Stimulated activated CD4-positive, alpha-beta T cell treated with anti-CD3 and anti-CD28 coated beads, Interleukin-1b, Interleukin-23, amount 100 ng/mL, for 48 hours (primary cell): ENCODE measurements at places on chromosomes 11 and 22.

- no peak for DNase-seq
Measured at GRCh38 chr11:125262830-125263218, 98.3 kb downstream of the PKNOX2 start.

GRCh38 chr22:39898997-39899396 is 1.9 kb upstream of the GRAP2 start:
- DNase-seq = no peak

DNA sequence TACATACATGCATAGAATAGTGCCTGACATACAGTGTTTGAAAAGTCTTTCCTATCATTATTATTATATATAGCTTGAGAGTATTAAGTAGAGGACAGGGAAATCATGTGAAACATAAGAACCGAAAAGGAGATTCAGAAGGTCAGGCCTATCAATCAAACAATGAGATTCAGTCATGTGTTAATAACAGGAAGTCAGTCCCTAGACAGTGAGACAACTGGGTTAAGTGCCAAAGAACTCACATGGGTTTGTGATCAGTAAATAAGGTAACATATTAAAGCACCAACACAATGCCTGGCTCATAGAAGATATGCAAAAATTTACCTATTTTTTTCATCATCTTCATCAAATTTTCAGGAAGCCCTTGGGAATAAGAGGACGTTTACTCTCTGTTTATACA is 174.3 kb upstream of the FAT3 start:
- DNase-seq = no peak

DNA sequence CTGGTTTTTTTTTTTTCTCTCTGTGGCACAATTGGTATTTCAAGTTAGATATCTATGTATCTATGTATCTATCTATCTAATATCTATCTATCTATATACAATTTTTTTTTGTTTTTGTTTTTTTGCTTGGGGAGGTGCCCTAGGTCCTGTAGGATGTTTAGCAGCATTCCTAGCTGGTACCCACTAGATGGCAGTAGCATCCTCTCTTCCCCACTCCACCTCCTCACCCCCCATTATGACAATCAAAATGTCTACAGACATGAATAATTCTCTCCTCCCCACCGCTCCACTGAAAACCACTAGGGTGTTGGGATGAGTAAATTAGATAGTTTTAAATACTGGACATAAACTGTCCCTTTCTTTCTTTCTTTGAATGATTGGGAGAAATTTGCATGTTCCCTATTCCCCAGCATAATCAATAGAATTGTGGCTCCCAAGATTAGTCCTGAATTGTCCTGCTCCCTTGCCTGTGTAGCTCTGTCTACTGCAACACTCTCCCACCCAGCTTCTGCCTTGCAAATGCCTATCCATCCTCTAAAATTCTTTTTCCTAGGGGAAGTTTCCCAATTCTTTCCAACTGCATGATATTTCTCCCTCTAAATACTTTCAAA is 1152.4 kb downstream of the LRRC4C start:
- DNase-seq = no peak

DNA sequence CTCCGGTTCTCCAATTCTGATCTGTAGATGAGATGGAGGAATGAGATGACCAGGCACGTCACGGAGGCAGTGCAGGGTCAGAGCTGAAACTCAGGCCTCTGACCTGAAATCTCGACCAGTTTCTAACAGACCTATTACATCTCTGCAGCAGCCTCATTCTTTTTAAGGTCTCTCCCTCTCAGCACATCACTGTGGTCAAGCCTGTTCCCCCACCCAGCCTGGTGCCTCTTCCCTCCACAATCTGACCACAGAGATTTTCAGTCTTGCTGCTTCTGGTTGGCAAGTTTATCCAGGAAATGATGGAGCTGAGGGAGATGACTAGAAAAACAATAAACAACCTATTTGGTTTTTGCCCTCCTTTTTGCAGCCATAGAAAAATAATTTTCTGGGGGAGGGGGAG is 9.5 kb downstream of the GRAMD1B start:
- no peak for DNase-seq

DNA sequence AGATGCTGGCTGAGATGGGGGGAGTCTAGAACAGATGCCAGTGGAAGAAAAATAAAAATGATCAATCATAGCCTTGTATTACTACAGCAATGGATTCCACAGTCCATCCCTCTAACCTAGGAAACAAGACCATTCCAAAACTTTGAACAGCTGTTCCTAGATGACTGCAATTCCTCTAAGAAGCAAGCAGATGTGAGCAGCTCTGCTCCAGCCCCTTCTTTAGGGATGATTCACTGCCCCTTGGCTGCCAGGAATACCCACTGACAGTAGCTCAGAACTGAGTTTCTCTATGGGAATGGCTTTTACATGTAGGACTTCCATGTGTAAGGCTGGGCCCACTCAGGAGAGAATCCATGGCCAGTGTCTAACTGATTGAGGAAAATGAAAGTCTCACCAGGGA is 943.9 kb downstream of the OPCML start:
- no peak for DNase-seq

GRCh38 chr22:37033605-37034430 is 14.3 kb downstream of the MPST start:
- DNase-seq = no peak

DNA sequence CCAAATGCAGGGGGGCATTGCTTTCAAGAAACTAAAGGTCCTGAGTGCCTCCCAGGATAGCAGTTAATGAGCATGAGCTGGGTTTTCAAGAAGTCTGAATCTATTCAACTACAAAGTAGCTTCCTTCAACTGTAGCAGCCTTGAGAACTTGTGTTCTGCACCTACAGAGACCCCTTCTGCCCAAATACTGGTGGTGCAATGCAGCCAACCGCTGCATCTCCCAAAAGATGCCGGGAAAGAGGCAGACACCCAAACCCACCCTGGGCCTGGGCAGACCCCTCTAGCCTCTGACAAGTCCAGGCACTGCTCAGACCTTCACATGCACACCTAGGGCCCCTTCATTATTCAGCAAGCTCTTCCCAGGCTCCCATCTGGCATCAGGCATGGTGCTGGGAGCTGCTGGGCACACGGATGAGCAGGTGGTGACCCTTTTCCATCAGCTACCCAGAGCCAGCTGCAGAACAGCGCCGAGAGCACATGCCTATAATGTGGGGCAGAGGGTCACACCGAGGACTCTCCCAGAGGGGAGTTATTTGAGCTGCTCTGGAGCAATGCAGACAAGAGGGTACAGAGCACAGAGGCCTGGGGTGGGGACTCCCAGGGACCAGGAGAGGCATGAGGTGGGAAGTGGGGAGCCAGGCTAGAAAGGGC is 44.9 kb upstream of the ETS1 start:
- peak; percentile 53 for DNase-seq

GRCh38 chr22:27577574-27577969 is 224.0 kb downstream of the MN1 start:
- no peak for DNase-seq

DNA sequence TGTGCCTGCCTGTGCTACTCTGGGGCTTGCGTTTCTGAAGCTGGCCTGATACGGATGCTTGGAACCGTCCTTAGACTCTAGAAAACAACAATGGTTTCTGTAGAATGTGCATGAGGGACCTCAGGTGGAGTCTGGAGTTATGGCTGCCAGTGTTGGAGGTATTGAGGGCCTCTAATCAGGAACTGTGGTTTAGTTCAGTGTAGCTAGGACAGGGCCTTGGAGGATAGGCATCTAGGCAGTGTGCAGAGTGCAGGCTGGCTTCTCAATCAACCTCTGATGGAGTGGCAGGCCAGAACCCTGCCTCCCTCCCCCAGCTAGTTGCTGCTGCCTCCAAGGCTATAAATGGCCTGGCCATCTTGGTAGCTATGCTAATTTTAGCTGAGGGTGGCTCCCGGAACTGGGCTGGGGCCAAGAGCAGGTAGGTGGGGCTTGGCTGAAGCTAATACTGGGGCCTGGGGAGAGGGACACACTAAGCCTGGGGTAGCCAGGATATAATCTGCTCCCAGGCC is 4.0 kb downstream of the STIM1 start:
- no peak for DNase-seq

DNA sequence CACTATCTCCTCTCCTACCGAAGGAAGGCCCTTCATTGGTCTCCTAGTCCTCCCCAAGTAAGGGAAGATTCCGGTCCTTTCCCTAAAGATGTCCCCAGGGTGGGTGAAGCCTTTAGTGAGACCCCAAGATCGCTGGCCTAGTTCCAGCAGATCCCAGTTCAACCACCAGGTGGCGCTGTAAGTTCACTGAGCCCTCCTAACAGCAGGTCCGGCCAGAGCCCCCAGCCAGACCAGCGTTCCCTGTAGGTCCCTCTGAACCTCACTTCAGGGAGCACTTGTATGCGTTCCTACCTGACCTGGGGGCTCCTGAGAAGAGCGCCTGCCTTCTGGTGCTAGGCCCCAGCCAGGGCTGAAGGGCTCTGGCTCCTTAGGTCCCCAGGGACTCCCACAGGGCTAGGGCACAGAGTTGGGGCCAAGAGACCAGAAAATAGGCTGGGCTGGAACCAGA is 38.1 kb downstream of the LMO1 start:
- peak; percentile 62 for DNase-seq

- DNase-seq = no peak
Measured at GRCh38 chr11:47415949-47416472, 7.6 kb downstream of the SLC39A13 start.

GRCh38 chr11:127393460-127393997 is 393.0 kb upstream of the KIRREL3 start:
- no peak for DNase-seq

- DNase-seq = no peak
Measured at GRCh38 chr11:116333001-116333535, 439.7 kb downstream of the BUD13 start.

GRCh38 chr11:75762885-75763284 is 5.7 kb upstream of the DGAT2 start:
- no peak for DNase-seq
